ENCODE measurements at places on chromosomes 11 and 22.

DNA sequence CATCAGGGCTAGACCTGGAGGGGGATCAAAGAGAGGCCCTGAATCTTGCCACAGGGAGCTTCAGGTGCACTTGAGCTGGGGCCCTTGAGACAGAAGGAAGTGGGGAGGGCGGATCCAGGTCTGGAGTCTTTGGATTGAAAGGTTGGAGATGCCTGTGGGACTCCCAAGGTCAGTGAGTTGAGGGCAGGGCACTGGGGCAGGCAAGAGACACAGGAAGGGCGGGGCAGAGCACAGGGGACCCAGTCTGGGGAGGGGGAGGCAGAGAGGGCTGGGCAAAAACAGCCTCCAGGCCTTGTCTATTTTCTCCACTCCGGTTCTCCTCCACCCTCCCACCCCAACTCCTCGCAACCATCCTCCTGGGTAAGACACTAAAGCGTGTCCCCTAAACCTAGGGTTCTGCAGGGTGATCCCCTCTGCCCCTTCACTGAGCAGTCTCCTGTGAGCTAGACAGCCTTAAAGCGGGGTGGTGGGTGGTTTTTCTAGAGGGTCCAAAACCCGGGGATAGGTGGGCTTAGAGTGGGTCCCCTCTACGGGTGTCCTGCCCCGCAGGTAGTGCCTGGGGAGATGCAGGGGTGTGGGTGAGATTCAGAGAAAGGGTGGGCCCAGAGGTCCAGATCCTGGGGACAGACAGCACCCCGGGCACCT, 38.6 kb upstream of the CELSR1 start:
- no peak for DNase-seq

DNA sequence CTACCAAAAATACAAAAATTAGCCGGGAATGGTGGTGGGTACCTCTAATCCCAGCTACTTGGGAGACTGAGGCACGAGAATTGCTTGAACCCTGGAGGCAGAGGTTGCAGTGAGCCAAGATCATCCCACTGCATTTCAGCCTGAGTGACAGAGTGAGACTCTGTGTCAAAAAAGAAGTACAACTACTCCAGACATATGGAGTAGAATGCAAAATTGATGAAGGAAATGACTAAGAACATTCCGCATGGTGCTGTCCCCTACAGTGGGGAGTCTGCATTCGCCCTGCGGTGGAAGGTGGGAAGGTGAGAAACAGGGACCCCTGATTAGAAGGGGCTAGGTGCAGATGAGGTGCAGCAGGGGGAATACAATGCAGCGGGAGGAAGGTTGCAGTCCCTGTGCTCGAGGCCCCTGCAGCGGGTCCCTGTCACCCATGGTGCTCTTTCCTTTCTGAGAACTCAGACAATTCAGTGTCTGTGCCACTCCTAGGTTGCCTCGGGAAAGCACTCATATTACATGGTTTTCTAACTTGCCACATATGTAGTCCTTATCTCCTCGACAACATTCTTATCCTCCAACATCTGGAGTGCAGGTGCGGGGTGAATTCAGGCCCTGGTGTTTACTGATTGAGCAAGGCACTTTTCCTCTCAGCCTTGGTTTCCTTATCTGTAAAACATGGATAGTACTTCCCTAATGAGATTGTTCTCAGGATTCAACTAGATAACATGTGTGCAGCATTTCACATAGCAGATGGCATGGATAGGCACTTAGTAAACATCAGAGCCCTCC, 5.2 kb downstream of the POLD4 start:
- no peak for DNase-seq

- no peak for DNase-seq
Observed at GRCh38 chr11:68010090-68011041, at the start of gene ALDH3B1. ALDH3B1 (plus strand) TSS chr11:68010327; CDS start chr11:68015298, 4,971 bp downstream.

DNA sequence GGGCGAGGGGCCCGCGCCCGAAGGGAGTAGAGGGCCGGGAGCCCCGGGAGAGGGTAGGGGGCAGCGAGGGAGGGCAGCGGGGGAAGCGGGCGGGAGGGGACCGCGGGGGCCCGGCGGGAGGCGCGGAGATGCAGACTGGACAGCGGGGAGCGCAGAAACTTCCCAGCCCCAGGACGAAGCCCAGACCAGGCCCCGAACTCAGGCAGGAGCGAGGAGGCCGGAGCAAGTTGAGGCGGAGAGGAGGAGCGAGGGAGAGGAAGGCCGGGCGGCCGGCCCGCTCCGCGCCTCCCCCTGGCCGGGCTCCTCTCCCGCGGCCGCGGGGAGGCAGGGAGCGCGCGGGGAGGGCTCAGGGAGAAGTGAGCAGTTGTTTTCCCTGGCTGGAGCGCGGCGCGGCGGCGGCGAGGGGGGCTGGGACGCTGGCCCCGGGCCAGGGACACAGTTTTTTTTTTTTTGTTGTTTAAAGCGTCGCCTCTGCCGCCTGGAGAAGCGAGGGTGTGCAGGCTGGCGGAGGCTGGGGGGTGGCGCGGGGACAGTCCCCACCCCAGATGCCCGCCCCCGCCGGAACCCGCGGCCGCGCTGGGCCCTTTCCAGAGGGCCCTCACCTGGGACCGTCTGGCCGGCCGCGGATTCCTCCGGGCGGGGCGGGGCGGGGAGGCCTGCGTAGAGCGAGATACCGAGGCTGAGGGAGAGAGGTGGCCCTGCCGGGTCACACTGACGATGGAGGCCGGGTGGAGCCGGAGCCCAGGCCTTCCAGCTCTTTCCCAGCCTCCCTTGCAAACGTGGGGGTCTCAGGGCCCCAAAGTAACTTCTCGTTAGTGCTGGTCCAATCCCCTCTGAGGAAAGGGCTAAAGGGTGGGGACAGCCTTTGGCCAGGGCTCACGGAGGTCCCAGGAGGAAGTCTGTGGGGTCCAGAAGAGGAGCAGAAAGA, at the start of gene LTBP3:
Gene LTBP3 (minus strand): TSS at position 358 of the 928 bp plus-strand sequence. CDS start 400 bp downstream, outside the sequence.
- no peak for DNase-seq

DNA sequence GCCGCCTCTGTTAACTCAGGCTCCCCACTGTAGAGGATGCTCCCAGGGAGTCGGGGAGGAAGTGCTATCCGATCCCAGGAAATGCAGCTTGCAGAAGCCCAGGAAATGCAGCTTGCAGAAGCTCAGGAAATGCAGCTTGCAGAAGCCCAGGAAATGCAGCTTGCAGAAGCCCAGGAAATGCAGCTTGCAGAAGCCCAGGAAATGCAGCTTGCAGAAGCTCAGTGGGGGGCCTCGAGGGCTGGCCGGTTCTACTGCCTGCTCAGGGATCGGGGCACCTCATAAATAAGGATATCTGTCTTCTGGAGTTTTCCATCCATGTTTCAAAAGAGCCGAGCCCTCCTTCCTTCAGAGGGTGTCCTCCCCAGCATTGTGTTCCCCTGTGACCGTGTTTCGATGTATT, 25.1 kb upstream of the SMIM38 start:
- DNase-seq: no peak

DNA sequence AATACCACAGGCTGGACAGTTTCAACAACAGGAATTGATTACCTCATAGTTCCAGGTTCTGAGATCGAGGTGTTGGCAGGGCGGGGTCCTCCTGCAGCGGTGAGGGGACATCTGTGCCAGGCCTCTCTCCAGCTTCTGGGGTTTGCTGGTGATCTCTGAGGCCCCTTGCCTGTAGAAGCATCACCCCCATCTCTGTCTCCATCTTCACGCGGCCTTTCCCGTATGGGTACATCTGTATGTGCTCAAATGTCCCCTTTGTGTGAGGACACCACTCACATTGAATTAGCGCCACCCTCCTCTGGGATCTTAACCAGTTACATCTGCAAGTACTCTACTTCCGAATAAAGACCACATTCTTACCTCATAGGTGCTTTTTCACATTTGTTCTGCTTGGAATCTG, 1029.9 kb downstream of the BRD1 start:
- no peak for DNase-seq

- no peak for DNase-seq
Observed at GRCh38 chr11:70699294-70700221, 301.2 kb downstream of the CTTN start.

DNA sequence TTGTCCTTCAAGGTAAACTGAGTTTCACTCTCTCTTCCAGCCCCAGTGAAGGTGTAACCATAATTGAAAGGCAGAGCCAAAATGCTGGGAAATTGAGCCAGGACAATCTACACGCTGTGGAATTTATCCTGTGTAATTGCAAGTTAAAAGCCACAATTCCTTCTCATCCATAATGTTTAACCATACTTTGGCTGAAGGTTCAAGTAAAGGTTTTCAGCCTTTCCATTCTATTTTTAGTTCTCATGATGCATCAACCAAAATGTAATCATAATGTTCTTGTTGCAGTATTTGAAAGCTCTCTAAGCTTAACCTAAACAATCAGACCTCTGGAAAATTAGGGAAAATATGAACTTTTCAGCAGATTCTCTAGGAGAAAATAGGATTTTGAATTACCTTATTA, 14.0 kb upstream of the ARHGAP42 start:
- DNase-seq: no peak

DNA sequence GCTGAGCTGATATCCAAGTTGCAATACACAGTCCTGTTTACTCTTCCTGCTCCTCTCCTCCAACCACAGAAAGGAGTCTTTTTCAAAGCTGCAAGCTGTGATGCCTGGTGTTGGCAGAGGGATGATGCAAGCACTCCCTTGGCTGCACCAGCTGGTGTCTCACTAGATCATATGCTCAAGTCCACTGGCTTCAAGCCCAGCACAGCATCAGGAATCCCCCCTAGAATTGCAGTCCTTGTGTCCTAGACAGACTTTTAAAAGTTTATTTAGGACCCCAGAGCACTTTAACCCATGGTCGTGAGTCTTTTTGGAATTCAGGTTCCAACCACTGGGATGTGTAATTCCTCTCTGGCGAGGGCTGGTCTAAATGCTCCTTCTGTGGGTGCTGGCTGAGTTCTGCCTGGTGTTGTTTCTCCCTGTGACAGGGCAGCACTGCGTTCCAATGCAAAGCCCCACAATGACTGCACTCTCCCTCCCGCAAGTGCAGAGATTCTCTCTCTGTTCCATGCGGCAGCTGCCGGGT, 1.9 kb upstream of the HEPN1 start:
- DNase-seq: no peak

GRCh38 chr11:122093731-122094275, 22.2 kb downstream of the BLID start:
- DNase-seq: no peak

DNA sequence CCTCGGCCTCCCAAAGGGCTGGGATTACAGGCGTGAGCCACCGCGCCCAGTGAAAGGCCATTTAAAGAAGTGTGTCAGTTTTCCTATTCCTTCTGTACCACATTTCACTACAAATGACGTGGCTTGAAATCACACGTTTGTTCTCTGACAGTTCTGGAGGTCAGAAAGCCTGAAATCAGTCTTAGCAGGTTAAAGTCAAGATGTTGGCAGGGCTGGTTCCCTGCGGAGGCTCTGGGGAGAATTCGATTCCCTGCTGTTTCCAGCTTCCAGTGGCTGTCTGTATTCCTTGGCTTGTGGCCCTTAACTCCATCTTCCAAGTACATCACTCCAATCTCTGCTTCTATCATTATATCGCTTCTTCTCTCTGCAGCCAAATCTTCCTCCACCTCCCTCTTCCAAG, 383.2 kb downstream of the LARGE1 start:
- DNase-seq: no peak

DNA sequence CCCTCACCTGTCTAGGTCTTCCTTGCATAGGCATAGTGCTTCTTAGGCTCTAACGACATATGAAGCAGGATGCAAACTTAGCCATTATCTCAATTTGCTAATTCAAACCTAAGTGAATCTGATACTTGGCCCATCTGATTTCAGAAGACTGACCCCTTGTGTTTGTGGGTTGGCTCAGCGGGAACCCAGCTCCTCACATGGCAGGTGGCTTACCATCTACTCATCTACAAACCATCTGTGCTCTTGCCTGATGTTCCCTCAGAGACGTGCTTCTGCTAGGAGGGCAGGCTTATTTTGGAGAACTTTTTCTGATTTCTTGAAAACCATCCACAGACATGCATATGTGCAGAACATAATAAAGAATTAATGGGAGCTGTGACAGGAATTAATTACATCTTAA, 15.2 kb downstream of the ELMOD1 start:
- DNase-seq: no peak

DNA sequence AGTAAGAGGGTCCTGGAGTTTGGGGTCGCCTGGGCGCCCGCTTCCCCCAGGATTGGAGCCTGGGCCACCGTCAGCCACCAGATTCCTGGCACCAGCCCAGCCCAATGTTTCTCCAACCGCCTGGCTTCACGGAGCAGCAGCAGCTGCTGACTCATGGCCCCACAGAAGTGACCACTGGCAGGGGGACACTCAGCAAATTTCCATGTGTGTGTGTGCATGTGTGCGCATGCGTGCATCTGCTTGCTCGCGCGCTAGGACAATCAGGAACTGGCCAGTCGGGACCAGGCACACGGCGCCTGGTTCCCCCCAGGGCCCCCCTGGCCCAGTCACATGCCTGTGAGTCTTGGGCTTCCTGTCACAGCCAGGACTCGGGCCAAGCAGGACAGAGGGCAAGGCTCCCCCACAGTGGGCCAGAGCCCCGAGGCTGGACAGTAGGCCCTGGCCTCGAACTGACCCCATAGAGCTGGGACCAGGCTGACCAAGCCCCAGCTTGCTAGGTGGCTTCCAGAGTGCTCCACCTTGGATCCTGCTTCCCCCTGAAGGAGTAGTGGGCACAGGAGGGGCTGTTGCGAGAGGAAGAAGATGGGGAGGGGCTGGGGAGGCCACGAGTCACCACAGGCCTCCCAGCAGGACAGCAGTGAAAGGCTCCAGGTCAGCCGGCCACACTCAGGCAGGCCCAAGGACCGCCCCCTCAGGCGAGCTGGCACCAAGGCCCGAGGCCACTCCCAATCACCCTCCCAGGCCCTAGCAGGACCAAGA, 3.2 kb downstream of the CTSD start:
- DNase-seq: no peak

DNA sequence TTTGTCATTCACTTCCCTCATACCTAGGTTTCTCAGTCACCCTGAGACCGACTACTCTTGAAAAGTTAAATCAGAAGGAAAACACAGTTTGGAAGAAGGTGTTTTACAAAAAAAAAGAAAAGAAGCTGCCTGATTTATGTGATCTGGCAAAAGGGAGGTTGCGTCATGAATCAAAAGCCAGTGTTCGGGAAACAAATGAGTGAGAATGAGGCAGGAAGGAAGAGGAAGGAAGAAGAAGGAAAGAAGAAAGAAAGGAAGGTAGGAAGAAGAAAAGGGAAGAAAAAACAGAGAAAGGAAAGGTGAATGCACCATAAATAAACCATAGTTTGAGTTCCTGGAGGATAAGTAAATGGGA, 314.6 kb downstream of the BLID start:
- no peak for DNase-seq

DNA sequence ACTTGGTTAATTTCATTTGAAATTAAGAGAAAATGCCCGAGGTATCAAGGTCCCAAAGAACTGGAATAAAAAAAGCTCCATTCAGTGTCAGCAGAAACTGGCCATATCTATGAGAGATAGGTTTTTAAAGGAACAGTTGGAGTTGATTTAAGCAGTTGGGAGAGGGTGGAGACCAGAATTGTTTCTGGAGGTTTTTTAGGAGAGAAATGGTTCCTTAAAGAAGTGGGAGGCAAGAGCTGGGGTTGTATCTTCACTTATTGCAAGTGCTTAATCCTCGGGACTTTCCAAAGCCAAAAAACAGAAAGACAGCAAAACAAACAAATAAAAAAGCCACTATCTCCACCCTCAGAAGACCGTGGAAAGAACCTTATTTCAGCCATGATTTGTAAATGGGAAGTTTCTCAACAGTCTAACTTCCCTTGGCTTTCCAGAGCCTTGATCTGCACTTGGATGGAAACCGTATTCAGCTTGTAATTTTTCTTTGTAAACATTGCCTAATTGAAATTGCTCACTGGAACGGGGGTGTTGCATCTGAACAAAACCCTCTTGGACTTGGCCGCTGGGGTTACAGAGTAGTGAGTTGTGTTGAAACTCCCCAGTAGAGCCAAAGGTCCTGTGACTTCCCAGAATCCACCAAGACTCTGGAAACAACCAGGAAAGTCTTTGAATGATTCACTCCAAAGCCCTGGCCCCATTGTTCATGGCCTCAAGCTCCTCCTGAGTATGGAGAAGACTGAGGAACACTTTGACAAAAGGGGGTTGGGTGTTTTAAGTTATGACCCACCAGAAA, 115.6 kb downstream of the SLC1A2 start:
- no peak for DNase-seq

All from stimulated activated CD4-positive, alpha-beta T cell treated with anti-CD3 and anti-CD28 coated beads, Interleukin-12 subunit alpha, Interleukin-12 subunit beta, amount 100 ng/mL, for 48 hours (primary cell).